Activated T-cell treated with anti-CD3 and anti-CD28 coated beads, Interleukin-2, amount 50 U/mL, for 72 hours (primary cell): ENCODE measurements at places on chromosomes 16 and 17. TPM values are rescaled to one million over a fixed set of nuclear protein-coding genes. Genes with fewer than 3 reads are reported as not detected.

- no peak for DNase-seq
Measured at GRCh38 chr17:7179317-7180254, at the start of gene ASGR1. ASGR1 (minus strand) TSS chr17:7179370; CDS start chr17:7178563, 807 bp downstream.

GRCh38 chr16:66295761-66296546, 70.5 kb upstream of the CDH5 start:
- no peak for DNase-seq

The SMARCE1 gene
- total RNA-seq = 98.1 TPM

GRCh38 chr17:78438694-78439325, 60.4 kb downstream of the PGS1 start:
- no peak for DNase-seq

DNA sequence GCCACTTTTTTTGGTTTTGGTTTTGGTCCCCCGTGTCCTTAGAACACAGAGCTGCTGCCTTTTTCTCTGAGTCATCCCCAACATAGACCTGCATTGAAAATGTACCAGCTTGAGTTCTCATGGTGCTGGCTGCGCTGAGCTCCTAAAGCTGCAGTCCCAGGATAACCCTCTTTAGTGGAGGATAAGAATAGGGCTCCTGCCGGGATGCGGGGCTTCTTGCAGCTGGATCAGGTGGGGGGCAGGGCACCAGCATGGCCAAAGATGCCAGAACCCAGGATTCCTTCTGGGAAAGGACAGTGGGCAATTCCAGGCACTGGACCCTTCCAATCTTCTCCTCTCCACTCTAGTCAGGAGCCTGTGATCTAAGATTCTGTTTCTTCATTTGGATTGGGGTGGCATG, 8.3 kb upstream of the CLUH start:
- no peak for DNase-seq

The TERB1 gene
- total RNA-seq = 0.14 TPM

- DNase-seq = no peak
Measured at GRCh38 chr16:14199624-14200023, 128.5 kb downstream of the MRTFB start.

The LHX1 gene
- 0.34 TPM for total RNA-seq
